ENCODE measurements at places on chromosomes 1 and 21.
A peak's percentile ranks its signal among the peaks of the same experiment; 100 is the strongest.

- no peak for DNase-seq
Observed at GRCh38 chr1:27526569-27527222, 36.7 kb upstream of the WASF2 start.

DNA sequence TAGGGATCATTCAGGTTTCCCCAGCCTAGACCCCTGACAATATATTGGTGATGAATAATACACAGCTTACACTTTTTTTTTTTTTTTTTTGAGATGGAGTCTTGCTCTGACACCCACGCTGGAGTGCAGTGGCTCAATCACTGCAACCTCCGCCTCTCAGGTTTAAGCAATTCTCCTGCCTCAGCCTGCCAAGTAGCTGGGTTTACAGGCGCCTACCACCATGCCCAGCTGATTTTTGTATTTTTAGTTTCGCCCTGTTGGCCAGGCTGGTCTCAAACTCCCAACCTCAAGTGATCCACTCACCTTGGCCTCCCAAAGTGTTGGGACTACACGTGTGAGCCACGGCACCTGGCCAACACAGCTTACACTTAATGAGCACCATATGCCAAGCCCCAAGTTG lies 7.2 kb downstream of the VASH2 start:
- no peak for DNase-seq

- DNase-seq = no peak
Observed at GRCh38 chr1:172401892-172402291, 18.6 kb upstream of the C1orf105 start.

- DNase-seq = no peak
Observed at GRCh38 chr1:112720800-112721199, 5.7 kb upstream of the PPM1J start.

DNA sequence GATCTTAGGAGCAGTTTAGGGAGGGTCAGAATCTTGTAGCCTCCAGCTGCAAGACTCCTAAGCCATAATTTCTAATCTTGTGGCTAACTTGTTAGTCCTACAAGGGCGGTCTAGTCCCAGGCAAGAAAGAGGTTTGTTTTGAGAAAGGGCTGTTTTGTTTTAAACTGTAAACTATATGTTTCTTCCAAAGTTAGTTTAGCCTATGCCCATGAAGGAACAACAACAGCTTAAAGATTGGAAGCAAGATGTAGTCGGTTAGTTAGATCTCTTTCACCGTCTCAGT lies 62.0 kb downstream of the SLC16A1 start:
- no peak for DNase-seq

GRCh38 chr1:223180731-223181321 lies 37.8 kb upstream of the TLR5 start:
- peak; percentile 38 for DNase-seq

DNA sequence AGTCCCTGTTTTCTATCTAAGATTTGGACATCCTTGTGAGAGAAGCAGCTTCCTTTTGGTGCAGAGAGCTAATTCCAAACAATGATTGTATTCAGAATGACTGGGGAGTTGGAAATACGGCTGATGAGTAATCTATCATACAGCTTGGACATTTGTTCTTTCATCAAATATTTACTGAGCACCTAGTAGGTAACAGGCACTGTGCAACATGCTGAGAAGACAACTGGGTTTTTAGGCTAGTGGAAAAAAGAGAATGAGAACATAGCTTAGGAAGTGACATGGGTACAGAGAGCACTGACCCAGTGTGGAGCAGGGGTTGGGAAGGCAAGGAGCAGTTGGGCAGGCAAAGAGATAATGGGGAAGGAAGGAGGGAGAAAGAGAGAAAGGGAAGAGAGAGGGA lies 87.5 kb downstream of the TBX19 start:
- DNase-seq = no peak

- no peak for DNase-seq
Observed at GRCh38 chr1:147496571-147497210, 44.6 kb upstream of the BCL9 start.

DNA sequence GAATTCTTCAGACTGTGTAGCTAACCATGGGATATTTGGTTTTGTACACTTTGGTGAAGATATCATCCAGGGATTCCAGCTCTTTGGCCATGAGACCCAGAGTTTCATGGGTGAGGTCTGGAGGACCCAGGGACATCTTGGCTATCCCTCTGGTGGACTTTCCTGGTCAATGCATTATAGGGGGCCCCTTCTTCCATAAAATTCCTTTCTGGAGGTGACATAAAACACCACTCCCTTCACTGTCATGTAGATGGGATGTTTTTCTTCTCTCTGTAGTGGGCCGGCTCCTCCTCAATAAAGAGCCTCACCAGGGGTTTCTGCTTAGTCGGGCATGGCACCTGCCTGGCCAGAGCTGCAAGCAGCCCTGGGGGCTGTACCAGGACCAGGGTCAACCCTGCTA lies 2.2 kb downstream of the ATPAF1 start:
- no peak for DNase-seq

DNA sequence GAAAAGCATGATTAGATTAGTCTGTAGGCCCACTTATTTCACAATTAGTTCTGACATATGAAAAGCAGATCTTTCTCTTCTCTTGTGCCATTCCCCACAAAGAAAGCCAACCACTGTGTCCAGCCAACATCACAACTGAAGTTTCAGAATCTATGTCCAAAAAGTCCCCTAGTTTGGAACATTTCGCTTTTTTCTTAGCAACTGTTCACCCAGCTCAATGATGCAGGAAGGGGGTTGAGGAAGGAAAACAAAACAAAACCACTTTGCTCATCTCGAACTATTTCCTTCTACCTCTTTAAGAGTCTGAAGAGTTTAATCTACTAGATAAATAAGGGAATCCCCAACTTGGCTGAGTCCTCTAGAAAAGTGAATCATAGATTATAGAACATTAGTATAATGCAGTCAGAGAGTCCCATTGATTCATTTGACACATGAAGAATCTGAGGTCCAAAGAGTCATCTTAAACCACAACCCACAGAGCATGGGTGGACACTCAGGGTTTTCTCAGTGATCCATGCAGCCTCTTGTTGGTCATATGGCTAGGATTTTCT lies 159.3 kb upstream of the SGIP1 start:
- DNase-seq = no peak

DNA sequence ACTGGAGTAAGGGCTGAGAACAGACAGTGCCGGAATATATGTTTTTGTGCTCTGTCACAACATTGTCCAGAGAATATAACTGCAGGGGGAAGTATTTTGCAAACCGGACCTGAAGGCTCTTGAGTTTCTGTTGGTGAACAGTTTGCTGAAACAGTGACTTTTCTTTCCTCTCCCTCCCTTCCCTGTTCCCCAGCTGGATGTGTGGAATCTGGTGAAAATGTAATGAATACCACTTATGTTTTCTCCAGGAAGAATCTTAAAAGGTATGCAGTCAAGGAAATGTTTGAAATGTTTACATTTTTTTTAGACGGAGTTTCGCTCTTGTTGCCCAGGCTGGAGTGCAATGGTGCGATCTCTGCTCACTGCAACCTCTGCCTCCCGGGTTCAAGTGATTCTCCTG lies 23.4 kb downstream of the CHAF1B start:
- no peak for DNase-seq

- DNase-seq = no peak
Observed at GRCh38 chr1:212712451-212713303, 13.0 kb upstream of the BATF3 start.

DNA sequence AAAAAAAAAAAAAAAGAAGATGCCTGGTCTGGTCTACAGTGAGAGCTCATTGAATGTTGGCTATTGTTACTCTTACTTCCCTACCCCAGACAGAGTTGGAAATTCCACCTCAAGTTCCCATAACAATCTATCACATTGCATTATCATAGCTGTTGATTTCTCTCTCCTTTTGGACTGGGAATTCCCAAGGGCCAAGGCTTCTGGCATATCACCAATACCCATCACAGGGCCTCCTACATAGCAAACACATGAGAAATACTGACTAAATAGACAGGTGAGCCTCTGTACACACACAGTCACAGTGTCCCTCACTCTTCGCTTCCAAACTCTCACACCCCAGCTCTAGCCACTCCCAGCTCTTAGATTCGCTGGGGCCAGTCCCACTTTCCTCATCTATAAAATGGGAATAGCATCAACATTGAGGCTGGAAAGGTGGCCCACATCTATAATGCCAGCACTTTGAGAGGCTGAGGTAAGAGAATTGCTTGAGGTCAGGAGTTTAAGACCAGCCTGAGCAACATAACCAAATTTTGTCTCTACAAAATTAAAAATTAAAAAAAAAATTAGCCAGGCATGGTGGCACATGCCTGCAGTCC lies 6.4 kb downstream of the PTAFR start:
- no peak for DNase-seq

GRCh38 chr1:234862944-234863515 lies 253.1 kb upstream of the IRF2BP2 start:
- peak; percentile 72 for DNase-seq

DNA sequence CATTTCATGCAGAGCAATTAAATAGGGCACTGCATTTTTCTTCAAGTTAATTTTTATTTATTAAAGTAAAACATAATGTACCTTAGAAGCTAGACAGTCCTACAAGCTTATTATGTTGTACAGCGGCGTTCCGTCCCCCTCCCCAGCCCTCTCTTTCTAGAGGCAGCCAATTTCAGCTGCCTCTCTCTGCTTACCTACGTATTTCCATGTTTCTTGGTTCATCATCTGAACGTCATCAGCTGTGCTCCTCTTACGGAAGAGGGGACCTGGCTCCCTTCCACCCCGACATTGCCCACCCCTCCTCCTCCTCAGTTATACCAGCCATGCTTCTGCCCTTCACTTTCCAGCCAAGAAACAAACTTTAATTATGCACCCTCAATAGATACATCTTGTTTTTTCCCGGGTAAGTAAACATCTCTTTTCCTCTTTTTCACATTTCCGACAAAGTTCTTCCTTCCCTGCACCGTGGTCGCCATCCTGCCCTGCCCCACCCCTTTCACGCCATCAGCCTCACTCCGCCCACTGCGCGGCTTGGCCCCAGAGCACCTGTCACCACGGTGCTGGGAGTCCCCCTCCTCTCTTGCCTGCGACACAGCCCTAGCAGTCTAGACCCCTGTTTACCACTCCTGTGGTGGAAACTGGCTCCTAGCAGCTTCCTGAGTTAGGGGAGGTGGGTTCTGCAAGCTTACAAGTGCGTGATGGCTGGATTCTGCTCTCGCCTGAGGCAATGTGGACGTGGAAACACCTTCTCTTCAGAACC lies 57.9 kb downstream of the SLC37A1 start:
- no peak for DNase-seq
